ENCODE measurements at places on chromosomes 2 and 18. TPM values are rescaled to one million over a fixed set of nuclear protein-coding genes. Genes with fewer than 3 reads are reported as not detected.

REG1A gene
- not detected for total RNA-seq

DNA sequence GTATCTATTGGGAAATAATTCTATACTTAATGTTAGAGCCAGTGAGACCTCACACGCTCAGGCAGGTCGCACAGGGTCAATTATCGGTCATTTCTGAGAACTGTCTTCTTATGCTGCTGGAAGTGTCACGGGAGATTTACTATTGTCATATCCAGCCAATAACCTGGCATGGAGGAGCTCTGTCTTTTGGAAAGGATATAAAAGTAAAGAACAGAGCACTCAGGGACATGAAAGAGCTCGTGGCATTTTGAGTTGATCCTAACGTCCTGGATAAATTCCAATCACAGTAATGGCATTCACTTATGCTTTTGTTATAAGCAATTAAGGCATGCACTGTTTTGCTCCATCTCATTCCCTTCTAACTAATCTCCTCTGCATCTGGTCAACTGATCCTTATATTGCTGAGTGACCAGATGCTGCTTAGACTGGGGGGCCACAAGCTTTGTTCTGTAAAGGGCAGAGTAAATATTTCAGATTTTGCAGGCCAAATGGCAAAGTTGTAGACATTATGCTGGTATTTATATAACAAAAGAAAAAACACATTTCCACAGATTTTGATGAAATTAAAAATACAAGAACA, 453.5 kb upstream of the SMIM21 start:
- H3K36me3 ChIP-seq = no peaks in the 10 kb centered on the region
- H3K4me1 ChIP-seq = no peaks in the 10 kb centered on the region
- no peaks in the 10 kb centered on the region for H3K27me3 ChIP-seq
- H3K27ac ChIP-seq = no peak overlapping the region

- no peaks in the 10 kb centered on the region for H3K27me3 ChIP-seq
- DNase-seq = no peak
- no peak overlapping the region for H3K4me3 ChIP-seq
- H3K4me1 ChIP-seq = peaks cover 8% of the 10 kb centered on the region
- H3K27ac ChIP-seq = peak overlapping the region; percentile 81
- no peaks in the 10 kb centered on the region for H3K36me3 ChIP-seq
These were observed 69.8 kb downstream of the NDUFA10 start for GRCh38 chr2:239955087-239955988.

GRCh38 chr2:173026479-173026878, 49.2 kb upstream of the MAP3K20 start:
- H3K4me3 ChIP-seq = no peak overlapping the region
- H3K4me1 ChIP-seq = no peaks in the 10 kb centered on the region
- H3K27me3 ChIP-seq = no peaks in the 10 kb centered on the region
- no peaks in the 10 kb centered on the region for H3K36me3 ChIP-seq
- H3K27ac ChIP-seq = peak overlapping the region; percentile 95

DNA sequence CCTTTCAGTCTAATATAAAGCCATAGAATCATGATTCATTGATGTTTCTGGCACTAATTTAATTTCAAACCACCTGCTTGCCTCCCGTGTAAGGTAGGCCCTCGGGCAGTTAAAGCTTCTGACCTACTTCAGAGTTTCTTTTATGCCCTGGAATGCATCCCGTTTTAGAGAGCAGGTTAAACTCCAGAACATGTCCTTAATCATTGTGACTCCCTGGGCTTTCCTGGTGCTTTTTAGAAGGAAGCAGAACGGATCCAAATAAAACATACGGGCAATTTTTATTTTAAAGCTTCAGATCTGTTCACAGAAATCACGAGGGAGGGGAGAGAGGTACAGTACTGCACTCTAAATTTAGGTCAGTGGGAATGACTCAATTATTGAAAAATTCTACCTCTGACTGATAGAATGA, 134.8 kb downstream of the GCA start:
- no peak for DNase-seq
- H3K27ac ChIP-seq = no peak overlapping the region
- no peak overlapping the region for H3K4me3 ChIP-seq
- no peaks in the 10 kb centered on the region for H3K27me3 ChIP-seq

GRCh38 chr2:184004289-184004947, 593.9 kb upstream of the ZNF804A start:
- DNase-seq = no peak
- H3K4me1 ChIP-seq = no peaks in the 10 kb centered on the region
- H3K4me3 ChIP-seq = no peak overlapping the region
- H3K27ac ChIP-seq = no peak overlapping the region

DNA sequence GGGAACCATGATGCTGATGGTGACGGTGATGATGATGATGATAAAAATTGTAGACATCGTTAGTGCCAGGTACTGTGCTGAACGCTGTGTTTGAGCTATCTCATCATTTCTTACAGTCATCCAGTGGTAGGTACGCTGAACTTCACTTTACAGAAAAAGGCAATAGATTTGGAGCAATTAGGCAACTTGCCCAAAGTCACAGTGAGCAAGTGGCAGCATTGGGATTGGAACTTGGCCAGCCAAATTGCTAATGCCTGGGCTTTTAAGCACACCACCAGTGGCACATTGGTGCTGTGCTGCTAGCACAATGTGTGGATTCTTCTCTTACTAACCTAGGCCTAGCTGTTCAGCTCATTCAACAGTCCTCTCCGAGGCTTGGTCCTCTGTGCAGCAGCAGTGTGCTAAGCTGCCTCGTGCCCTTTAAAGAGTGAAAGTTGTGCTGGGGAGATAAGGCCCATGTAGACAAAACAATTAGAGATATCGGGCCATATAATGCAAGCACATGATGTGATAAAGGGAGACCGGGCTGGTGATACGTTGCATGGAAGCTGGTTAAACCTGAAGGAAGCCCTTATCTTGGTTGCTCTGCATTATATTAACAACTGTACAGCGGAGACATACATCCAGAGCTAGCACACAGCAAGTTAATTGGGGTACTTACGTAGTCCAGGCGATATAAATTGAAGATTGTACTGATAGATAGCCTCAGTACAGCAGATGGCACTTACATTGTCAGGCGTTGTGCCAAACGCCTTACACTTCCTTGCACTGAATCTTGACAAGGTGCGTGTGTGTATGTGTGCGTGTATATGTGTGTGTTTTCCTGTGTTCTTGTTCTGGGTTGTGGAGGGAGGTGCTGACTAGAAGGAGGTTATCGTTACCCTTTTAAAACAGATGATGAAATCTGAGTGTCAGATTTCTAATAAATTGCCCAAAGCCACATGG, 28.4 kb downstream of the HK2 start:
- DNase-seq = no peak
- no peaks in the 10 kb centered on the region for H3K36me3 ChIP-seq
- no peak overlapping the region for H3K27ac ChIP-seq
- H3K27me3 ChIP-seq = no peaks in the 10 kb centered on the region
- H3K4me3 ChIP-seq = no peak overlapping the region
- H3K4me1 ChIP-seq = no peaks in the 10 kb centered on the region
